Posterior cingulate gyrus (tissue), 11 donors: ENCODE measurements at places on chromosomes 5 and 9.

- DNase-seq: no peak
Observed at GRCh38 chr5:107781451-107781850, 110.7 kb upstream of the EFNA5 start.

DNA sequence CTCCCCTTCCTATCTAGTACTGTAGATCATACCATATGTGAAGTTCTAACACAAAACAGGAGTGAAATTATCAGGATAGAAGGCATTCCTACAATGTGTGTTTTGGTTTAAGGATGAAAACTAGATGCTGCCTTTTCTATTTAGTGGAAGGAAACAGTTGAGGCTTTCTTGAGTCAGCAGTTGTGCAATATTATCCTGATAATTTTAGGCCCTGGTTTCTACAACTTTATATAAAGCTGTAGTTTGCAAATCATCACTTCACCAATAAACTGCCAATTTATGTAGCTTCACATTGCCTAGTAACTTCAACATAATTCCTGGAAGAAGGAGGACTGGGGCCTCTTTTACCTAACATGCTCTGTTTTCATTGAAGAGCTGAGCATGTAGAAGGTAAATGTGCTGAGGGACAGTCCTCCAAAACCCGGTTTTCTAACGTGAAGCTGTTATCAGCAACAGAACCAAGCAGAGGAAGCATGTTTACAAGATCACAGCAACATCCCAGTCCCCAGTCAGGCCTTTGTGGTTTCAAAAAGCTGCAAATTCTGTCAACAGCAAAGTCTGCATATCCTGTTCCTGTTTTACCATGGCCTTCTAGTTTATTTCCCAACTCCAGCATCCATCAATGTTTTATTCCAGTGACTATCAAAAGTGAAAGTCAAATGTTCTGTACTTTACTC lies 513.4 kb upstream of the MEF2C start:
- DNase-seq: no peak

GRCh38 chr5:171748720-171749119 lies 36.9 kb upstream of the SMIM23 start:
- DNase-seq: no peak

- no peak for DNase-seq
Observed at GRCh38 chr9:136292026-136292538, 11.8 kb downstream of the CCDC187 start.

DNA sequence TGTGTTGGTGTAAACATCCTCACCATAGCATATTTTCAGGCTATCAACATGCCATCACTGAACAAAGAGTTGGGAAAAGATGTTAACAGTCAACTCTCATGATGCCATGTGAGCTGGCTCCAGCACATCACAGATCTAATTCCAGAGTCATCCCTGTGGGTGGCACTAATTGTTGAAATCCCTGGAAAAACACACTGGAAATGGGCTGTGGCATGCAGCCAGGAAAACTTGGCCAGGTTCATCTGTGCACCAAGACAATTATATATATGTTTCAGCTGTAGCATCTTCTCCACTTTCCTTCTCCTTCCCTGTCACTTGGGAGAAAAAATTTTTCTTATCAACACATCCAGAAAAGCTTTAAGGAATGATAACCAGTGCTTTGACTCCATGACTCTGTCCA lies 313.7 kb downstream of the TRIM32 start:
- peak; percentile 31 for DNase-seq

DNA sequence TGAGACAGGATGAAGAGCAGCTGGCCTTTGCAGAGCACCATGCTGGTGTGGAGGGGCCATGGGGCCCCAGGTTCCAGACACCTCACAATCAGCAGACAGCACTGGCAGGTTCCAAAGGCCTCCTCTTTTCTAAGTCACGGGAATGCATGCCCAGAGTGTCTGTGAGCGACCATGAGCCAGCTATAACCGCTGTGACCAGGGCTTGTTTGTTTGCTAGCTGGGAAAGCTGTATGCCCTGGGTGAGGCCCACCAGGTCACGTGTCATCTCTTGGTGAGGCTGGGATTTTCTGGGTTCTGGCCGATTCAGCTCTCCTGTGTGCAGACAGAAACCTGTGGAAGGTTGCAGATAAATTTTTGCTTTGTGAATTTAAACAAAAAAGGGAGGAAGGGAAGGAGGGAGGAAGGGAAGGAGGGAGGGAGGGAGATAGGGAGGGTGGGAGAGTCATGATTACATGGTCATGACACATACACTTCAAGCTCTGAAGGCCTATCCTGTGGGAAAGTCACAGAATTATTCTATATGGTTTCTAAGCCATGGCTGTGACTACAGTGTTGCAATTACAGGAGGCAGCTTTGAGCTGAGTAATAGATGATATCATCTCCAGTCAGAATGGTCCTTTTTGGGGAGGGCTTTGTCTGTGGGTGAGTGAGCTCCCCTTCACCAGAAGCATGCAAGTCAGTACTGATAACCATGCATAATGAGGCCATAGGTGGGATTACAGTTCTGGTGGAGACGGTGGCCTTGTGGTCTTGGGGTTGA lies 37.2 kb downstream of the PAPPA start:
- DNase-seq: no peak

- DNase-seq: no peak
Observed at GRCh38 chr5:132353486-132353995, 16.0 kb upstream of the SLC22A5 start.

GRCh38 chr5:128257076-128257475 lies 173.5 kb downstream of the SLC12A2 start:
- no peak for DNase-seq

GRCh38 chr5:158152136-158152535 lies 293.2 kb upstream of the CLINT1 start:
- no peak for DNase-seq

- no peak for DNase-seq
Observed at GRCh38 chr9:91038483-91039124, 237.0 kb downstream of the SYK start.

DNA sequence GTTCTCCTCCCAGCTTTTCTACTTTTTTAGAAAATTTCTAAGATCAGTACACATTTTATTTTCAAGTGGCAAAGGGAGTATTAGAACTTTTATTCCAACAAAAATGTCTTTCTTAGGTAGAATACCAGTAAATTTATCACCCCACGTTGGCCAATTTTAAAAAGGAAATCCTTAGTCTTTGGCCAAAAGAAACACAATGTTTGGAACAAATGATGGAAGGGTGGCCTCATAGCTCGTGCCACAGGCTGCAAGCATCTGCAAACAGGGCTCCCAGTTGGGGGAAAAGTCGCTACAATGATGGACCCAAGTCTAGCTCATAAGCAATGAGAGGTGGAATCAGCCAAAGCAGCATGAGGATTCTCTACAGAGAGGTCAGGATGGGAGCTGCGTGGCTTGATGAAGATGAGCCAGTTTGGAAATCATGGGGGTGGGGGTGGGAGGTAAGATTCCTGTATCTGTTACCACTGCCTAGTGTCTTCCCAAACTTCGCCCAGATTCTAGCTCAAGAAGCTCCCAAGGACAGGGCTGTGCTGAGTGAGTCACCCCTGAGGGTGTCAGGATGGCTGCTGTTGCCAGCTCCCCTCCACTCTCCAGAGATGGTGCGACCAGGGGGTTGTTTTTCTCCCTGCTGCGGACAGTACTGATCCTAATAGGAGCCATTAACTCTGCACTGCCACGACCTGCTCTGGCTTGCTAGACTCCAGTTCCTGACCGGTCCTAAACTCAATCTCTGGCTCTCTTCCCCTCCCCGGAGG lies 75.6 kb downstream of the DCP2 start:
- DNase-seq: no peak

- DNase-seq: no peak
Observed at GRCh38 chr9:437574-438001, 222.9 kb downstream of the DOCK8 start.

- no peak for DNase-seq
Observed at GRCh38 chr5:126188804-126189203, 234.4 kb upstream of the GRAMD2B start.

DNA sequence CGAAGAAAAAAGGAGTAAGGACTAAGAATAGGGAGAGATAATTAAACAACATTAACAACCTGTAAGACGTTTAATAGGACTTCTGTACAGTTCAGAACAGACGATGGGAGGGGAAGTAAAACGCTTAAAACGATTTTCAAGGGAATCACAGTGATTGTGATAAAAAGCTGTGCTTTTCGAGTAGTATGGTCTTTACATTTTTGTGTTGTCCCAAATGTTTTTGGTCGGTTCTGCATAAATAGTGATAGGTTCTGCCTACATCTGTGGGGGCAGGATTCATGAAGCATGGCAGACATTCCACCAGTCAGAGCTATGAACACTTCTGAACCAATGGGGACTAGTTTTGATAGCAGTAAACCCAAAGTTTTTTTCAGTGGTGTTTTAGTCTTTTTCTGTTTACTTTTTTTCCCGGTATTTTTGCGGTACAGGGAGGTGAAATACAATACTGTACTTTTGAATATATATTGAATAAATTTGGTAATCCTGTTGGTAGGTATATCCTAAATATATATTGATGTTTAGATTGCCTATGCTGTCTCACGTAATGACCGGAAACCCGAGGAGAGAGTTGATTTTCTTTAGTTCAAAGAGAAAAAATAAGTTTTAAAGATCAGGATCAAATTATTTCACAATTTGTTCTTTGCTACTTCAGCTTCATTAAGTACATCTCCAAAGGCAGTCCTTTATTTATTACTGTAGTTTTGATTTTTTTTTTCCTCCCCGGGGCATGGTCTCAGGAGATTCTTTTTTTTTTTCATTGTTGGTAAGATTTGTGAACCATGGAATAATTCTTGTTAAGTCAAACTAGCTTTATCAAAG lies 1.3 kb downstream of the ERBIN start:
- DNase-seq: no peak

GRCh38 chr5:82562696-82563240 lies 284.6 kb upstream of the RPS23 start:
- no peak for DNase-seq
